Fibroblast of skin of right biceps (primary cell): ENCODE measurements at places on chromosomes 13 and 19.

- DNase-seq, result peak; percentile 38
These were observed 148.7 kb downstream of the NALCN start for GRCh38 chr13:101267656-101268055.

DNA sequence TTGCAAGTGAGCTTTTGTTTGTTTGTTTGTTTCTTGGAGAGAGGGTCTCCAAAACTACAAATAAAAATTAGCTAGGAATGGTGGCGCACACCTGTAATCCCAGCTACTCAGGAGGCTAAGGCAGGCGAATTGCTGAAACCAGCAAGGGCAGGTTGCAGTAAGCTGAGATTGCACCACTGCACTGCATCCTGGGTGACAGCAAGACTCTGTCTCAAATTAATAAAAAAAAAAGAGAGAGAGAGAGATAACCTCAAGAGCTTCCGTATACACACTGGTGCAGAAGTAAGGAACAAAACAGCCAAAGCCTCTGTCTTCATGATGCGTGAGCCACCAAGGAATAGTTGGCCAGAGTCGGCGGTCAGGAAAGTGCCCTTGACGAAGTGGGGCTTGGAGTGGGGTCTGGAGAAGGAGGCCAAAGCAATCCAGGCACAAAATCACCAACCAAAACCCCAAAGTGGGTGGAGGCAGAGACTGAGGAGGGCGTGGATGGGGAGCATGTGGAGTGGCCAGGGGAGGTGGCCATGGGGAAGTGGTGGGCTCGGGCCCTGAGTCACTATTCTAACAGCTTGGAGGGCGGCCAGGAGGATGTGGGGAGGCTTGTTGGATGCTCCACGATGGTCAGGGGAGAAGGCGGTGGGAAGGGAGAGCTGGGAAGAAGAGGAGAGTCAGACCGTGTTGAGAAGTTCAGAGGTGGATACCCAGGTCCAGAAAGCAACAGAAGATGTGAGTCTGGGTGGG, 21.2 kb upstream of the TOMM40 start:
- peak; percentile 78 for DNase-seq

GRCh38 chr13:99385940-99386339, 78.7 kb upstream of the GPR183 start:
- no peak for DNase-seq

DNA sequence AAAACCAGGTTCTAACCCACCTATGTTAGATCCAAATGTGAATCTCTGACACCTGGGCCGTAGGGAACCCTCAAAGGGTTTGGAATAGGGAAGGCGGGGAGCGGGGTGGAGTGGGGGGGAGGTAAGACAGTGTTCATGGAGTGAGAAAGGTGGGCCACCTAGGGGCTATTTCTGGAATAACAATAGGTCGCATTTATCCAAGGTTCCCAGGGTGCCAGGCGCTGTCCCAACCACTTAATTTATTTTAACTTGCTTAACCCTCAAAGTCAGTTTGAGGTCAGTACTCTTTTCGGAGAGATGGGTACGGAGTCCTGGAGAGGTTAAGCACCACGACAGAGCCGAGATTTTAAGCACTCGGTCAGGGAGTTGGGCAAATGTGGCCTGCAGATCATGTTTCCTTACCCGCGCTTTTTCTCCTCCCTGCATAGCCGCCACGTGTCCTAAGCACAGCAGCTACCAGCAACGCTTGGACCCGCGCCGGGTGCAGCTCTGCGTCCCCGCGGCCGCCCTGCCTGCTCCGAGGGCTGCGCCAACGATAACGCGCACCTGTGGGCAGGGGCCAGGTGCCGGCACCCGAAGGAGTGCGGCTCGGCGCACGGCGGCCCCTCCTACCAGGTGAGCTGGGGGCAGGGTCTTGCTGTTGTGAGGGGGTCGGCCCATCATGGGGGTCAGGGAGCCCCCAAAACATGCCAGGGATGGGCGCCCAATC, 25.0 kb upstream of the FXYD3 start:
- DNase-seq, result peak; percentile 62

DNA sequence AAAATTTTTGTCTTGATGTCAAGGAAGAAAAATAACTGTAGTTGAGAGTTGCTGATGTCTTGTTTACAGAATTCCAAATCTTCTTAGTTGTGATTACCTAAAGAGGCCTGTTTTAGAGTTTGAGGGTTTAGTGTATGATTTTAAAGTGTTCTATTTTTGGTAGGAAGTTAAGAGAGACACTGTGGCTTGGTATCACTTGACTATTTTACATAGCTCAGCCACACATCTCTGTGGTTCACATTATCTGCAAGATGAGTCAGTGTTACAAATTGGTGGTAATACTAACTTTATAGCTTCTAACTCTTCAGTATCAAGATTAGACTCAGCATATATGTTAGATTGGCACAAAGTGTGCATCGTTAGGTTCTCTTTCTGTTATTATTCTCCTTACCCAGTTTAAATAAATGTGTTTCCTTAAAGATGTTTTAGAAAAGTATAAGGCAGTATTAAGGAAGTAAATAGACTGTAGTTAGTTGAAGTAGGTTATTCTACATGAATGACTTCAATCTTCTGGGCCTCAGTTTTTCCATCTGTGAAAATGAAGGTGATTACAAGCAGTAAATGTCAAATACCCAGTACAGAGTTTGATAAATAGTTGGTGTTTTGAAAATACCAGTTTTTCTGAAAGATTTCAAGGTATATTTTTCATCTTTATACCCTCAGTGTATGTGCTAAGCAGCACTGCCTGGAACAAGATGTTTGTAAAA, 33.4 kb downstream of the COG6 start:
- peak; percentile 37 for DNase-seq

DNA sequence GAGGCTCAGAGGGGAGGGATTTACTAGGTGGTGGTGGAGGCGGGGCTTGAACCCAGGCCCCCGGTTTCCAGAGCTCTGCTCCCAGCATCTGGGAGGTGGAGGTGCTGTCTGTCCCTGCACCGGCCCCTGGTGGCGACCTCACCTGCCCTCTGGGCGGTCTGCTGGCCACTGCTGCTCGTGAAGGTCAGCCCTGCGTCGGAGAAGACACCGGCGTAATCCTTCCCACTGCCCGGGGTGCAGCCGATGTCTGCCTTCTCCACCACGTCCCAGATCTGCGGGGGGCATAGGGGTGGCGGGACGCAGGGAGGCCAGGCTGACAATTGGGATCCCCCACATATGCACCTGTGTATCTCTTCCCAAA, 12.8 kb downstream of the C3 start:
- DNase-seq, result no peak

DNA sequence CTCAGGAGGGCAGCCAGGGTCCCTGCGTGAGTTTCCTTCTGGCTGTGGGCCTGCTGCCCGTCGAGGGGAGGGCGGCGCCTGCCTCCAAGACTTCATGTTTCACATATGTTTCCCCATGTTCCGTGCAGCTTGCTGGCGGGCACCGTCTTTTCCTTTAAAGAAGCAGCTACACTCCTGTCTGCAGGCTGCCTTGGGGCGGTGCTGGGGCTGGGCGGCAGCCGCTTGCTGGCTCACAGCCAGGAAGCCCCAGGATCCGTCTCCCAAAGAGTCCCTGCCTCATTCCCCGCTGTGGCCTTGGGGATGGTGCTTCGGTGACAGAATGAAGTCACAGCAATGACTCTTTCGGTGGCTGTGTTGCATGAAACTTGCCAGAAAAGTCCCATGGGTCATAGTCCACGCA, 24.9 kb downstream of the PIAS4 start:
- no peak for DNase-seq

DNA sequence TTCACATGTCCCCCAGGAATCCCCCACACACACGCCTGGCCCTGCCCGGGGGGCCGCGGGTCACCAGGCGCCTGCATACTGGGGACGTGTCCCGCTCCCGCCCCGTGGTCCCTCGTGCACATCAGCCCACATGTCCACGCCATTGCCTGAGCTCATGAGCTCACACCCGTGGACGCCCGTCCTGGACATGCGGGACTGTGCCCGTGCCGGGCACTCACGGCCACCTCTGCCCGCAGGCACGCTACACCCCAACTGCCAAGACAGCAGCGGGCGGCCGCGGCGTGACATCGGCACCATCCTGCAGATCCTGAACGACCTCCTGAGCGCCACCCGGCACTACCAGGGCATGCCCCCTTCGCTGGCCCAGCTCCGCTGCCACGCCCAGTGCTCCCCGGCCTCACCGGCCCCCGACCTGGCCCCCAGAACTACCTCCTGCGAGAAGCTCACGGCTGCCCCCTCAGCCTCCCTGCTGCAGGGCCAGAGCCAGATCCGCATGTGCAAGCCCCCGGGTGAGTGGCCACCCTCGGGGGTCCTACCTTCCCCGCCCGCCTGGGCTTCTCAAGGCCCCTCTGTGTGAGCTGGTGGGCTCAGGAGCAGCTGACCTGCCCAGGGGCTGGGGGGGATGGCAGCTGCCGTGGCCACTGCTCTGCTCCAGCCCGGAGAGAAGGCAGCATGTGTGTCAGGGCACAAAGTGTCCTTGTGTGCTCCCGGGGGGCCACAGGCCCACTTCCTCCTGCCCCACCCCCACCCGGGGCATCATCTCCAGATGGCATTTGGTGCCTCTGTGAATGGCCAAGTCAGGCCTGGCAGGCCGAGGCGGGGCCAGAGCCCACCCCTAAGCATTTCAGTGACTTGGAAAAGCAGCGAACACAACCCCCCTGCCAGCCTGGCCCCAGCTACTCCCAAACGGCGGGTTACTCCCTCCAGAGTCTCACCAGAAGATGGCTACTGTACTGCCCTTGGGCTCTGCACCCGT, 7.1 kb downstream of the MIDN start:
- no peak for DNase-seq

- DNase-seq, result no peak
These were observed 33.3 kb downstream of the ZNF823 start for GRCh38 chr19:11705474-11705873.

DNA sequence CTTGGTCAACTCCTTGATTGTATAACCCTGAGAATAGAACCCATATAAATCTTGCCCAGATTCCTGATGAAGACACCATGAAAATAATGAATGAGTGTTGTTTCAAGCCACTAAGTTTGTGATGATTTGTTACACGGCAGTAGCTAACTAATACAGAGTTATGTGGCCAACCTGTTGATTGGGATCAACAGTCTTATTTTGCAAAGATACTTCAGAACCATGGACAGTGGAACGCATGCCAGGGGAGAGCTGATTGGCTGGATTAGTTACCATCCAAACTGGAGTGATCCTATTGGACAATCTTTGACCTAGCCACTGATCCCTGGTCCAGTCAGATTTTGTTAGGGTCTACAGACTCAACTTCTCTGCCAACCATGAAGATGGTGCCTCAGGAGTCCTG, 26.6 kb downstream of the CD70 start:
- DNase-seq, result peak; percentile 28

DNA sequence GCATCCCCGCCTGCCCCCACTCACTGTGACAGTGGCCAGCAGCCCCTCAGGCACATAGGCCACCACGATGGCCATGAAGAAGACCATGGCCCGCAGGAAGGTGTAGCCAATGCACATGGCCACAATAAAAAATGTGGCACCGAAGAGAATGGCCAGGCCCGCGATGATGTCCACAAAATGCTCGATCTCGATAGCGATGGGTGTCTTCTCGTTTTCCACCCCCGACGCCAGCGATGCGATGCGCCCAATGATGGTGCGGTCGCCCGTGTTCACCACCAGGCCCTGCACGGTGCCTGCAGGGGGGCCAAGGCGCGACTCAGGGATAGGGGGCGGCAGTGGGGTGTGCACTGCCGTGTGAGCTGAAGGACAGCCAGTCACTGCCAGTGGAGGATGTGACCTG, 3.7 kb downstream of the ATP4A start:
- DNase-seq, result no peak
